Tongue (tissue), 3 donors: ENCODE measurements at places on chromosomes 3 and 15.

DNA sequence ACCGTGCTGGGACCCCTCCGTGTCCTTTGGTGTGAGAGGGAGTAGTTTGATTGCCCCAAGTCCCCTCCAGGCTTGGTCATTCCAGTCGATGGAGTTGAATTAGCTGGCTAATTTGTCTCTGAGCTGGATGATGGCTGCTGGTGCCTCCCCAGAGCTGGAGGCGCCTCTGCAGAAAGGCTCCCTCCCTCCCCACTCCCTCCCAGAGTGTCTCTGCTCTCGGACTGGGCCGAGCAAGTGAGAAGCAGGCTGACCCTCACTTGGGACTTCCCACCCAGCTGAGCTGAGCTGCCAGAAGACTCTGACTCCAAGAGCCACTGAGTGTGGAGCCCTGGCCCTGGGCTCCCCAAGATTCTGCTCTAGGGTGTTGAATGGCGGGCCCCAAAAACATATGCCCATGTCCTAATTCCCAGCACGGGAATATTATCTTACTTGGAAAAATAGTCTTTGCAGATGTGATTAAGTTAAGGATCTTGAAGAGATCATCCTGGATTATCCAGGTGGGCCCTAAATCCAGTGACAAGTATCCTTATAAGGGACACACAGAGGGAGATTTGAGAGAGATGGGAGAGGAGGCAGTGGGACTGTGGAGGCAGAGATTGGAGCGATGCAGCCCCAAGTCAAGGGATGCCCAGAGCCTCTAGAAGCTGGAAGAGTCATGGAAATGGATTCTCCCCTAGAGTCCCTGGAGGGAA, 60.7 kb upstream of the TLE3 start:
- no peak for DNase-seq

GRCh38 chr3:146067048-146067447, 93.9 kb downstream of the PLOD2 start:
- no peak for DNase-seq

- DNase-seq = no peak
These were observed 9.5 kb upstream of the KNSTRN start for GRCh38 chr15:40372981-40373380.

GRCh38 chr3:37813403-37813802, 48.3 kb upstream of the CTDSPL start:
- no peak for DNase-seq

GRCh38 chr3:172364374-172365027, 83.8 kb downstream of the GHSR start:
- no peak for DNase-seq

DNA sequence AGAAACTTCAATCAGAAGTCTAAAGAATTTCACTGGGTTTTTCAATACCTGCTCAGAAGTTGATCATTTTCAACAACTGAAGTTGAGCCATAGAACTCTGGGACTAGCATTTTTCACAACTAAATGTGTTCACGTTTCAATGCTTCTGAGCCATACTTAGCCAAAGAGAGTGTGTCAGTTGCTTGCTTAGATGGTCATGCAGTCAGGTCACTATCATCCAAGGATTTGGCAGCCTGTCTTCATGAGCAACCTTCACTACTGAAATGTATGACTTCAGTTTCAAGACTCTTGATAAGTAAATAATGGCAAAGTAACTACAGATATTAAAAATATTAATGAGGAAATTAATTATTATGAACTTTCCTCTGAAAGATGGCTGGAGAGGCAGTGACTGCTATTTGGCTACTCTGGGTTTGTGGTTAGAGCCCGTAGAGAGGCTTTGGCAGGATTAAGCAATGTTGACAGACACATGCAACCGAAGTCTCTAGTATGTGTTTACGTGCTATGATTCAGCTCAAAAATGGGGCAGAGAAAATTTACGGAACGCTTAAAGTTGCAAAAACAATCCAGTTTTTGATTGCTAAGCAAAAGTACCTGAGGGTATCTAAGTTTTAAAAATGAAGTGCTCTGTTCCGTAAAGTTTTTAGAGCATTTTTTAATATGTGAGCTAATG, 133.8 kb downstream of the GMNC start:
- DNase-seq = no peak

DNA sequence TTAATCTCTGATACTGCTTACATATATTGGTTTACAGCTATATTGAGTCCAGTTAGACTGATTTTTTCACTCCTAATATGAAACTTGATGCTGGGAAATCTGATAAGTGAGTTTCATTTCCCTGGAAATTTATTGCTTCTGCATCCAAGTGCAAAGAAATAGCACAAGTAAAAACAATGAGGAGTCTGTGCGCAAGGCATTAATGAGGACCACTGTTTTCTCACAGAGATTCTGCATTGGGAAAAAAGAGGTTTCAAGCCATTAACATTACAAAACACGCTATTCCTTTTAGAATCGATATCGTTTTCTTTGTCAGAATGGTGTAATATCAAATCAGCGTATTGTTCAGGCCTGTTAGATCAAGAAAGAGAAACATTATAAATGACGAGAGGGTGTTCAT, 723.3 kb upstream of the ARRDC4 start:
- DNase-seq = no peak

DNA sequence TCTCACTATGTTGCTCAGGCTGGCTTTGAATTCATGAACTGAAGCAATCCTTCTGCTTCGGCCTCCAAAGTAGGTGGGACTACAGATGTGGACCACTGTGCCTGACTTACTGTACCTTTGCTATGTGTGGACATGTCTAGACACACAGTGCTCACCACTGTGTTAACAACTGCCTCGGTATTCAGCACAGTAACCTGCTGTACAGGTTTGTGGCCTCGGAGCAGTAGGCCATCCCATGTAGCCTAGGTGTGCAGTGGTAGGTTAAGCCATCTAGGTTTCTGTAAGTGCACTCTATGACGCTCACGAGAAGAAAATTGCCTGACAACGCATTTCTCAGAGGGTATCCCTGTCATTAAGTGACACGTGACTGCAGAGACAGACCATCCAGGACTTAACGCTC, 70.3 kb downstream of the TAMM41 start:
- no peak for DNase-seq

DNA sequence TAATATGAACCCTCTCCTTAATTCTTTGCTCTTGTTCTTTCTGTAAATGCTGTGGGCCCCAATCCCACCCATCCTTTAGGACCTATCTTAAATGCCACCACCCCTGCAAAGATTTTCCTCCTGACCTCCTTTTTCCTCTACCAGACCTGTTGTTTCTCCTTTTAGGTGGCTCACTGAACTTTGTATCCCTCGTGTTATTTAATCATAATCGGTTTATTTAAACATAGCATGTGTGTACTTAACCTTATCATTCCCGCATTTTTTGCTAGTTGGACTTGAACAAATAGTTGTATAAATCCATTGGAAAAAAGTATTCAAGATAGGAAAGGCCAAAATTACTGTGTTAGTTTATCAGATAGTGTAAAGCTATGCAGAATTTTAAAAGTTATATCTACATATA, 988 bp upstream of the NFKBIZ start:
- no peak for DNase-seq

GRCh38 chr3:141127344-141128125, 76.4 kb downstream of the SPSB4 start:
- DNase-seq = peak; percentile 74

- DNase-seq = no peak
These were observed 146.5 kb upstream of the UBE2E1 start for GRCh38 chr3:23659274-23659673.

GRCh38 chr3:184656829-184657681, 54.8 kb downstream of the MAGEF1 start:
- no peak for DNase-seq

DNA sequence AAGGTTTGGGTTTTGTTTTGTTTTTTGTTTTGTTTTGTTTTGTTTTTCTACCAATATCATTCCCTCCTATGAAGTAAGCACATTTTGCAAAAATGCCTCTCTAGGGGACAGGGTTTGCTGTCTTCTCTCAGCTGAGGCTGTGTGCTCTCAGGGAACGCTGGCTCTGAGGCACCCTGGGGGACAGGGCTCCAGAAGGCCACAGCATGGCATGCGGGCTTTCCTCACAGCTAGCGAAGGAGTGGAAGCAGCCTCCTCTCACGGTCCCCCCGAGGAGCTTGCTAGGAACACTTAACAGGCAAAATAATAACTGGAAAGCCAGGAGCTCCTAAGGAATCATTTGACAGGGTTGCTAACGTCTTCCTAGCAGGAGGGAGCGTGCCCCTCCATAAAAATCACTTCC, 227.7 kb upstream of the ST8SIA2 start:
- DNase-seq = no peak

- DNase-seq = peak; percentile 67
These were observed 141.3 kb upstream of the PROK2 start for GRCh38 chr3:71926262-71926600.

- DNase-seq = peak; percentile 30
These were observed 429 bp downstream of the PARP9 start for GRCh38 chr3:122563717-122564025.
